ENCODE measurements at places on chromosomes 3 and 15.

- DNase-seq, result no peak
Observed at GRCh38 chr3:32392536-32393302, 1.1 kb downstream of the CMTM7 start.

- no peak for DNase-seq
Observed at GRCh38 chr15:25568751-25569150, 129.9 kb upstream of the UBE3A start.

DNA sequence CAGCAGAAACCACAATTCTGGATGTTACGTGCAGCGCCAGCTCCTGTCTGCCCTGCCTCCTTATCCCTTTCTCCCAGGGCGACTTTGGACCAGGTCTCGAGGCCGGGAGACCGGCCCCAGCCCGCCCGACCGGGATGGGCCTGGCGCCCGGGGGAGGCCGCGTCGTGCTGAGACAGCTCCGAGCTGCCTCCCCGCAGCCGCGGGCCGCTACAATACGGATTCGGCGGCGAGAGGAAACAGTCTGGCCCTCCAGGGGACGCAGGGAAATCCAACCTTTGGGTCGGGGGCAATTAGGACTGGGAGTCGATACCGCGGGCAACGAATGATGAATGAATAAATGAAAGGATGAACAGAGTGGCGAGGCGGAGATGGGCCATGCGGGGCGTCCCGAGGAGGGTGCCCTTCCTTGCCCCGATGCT, 537 bp downstream of the GRAMD2A start:
- DNase-seq, result no peak

GRCh38 chr3:4885316-4885715, 93.9 kb upstream of the BHLHE40 start:
- DNase-seq, result no peak

GRCh38 chr3:180926526-180926925, 14.1 kb downstream of the FXR1 start:
- DNase-seq, result no peak

DNA sequence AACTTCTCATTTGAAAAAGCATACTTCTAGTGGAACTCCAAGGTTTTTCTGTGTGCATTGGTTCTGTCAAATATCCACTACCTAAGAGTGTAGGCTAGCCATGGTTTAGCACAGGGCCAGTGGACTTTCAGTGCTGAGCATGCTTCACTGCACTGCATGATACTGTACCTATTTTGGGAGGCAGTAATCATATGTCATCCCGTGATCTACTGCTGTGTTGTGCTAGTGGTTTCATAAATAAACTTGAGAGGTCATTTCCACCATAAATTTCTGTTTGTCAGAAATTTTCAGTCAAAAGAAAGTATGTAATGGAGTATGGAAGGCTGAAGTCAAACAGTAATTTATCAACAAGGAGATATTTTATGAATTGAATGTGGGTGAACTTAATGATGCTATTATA, 203.6 kb downstream of the ROBO1 start:
- no peak for DNase-seq

- no peak for DNase-seq
Observed at GRCh38 chr3:179181993-179182551, 33.9 kb downstream of the PIK3CA start.

DNA sequence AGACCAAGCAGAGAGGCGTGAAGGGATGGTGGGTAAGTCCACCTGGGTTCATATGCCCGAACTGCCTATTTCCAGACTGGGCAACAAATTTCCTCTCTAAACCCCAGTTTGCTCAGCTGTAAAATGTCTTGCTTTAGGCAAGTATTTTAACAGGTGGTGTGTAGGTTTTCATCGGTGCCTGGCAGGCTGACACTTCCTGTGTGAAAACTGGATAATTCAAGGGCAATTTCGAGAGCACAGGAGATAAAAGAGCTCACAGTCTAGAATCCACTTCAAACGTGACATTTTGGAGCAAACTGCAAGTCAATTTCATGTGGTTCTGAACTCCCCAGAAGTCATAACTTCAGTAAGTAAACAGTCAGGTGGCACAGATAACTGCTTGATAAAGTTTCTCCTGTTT, 112.2 kb downstream of the OXNAD1 start:
- DNase-seq, result no peak

- no peak for DNase-seq
Observed at GRCh38 chr3:185988080-185988815, 50.4 kb upstream of the TRA2B start.

- DNase-seq, result no peak
Observed at GRCh38 chr15:67670647-67671305, 128.3 kb downstream of the MAP2K5 start.
